ENCODE measurements at places on chromosomes 6 and 20.
A peak's percentile ranks its signal among the peaks of the same experiment; 100 is the strongest.

DNA sequence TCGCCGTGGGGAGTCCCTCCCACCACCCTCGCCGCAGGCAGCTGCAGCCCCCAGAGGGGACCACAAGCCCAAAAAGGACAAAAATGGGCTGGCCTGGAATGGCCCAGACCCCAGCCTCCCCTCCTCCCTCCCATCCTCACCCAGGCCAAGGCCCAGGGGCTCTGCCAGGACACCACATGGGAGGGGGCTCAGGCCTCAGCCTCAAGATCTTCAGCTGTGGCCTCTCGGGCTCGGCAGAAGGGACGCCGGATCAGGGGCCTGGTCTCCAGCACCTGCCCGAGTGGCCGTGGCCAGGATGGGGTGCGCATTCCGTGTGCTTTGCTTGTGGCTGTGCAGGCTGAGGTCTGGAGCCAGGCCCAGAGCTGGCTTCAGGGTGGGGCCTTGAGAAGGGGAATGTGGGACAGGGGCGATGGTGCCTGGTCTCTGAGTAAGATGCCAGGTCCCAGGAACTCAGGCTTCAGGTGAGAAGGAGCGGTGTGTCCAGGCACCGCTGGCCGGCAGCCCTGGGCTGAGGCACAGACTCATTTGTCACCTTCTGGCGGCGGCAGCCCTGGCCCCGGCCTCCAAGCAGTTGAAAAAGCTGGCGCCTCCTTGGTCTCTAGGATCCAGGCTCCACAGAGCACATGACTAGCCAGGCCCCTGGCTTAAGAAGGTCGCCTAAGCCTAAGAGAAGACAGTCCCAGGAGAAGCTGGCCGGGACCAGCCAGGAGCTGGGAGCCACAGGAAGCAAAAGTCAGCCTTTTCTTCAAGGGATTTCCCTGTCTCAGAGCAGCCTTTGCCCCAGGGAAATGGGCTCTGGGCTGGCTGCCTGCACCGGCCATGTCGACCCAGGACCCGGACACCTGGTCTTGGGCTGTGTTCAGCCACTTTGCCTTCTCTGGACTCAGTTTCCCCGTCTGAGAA, 35.2 kb upstream of the MRGBP start:
- no peak for DNase-seq

DNA sequence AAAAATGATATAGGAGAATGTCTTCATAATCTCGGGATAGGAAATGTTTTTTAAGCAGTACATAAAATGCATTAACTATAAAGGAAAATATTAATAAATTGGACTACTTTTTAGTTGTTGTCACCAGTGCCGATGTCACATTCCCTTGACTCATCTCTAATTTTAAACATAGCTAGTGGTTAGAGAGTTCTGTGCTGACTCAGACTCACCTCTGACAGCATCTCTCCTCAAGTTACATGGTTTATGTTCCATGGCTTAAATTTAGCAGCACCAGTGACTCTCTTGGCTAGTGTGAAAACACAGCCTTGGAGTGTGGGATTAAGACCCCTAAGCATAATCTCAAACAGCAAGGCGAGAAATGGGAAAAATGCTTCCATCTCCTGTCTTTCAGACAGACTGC, 311.8 kb upstream of the MMS22L start:
- no peak for DNase-seq

DNA sequence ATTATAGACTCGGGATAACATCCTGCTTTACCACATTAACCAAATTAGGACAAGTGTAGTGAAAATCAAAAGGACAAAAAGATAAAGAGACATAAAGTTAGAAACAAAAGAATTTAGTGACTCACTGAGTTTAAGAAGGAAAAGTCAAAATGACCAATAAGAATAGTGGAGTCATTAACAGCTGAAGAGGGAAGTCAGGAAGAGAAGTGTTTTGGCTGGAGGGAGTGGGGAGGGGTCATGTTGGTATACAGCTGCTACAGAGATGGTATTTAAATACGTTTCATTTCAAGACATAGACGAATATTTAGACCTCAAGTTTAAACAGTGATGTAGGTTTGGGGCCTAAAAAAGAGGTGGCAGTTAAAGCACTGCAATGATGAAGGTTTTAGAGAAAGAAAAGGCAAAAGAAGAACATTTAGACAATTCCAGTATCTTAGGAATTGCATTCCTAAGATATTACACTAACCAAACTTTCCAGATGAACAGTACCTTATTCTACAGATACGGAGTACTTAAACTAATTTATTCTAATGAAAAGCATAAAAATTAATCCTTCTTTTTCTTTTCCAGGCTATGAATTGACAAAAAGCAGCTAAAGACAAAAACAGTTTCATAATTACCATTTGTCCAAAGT, 10.6 kb downstream of the FKBP5 start:
- no peak for DNase-seq

DNA sequence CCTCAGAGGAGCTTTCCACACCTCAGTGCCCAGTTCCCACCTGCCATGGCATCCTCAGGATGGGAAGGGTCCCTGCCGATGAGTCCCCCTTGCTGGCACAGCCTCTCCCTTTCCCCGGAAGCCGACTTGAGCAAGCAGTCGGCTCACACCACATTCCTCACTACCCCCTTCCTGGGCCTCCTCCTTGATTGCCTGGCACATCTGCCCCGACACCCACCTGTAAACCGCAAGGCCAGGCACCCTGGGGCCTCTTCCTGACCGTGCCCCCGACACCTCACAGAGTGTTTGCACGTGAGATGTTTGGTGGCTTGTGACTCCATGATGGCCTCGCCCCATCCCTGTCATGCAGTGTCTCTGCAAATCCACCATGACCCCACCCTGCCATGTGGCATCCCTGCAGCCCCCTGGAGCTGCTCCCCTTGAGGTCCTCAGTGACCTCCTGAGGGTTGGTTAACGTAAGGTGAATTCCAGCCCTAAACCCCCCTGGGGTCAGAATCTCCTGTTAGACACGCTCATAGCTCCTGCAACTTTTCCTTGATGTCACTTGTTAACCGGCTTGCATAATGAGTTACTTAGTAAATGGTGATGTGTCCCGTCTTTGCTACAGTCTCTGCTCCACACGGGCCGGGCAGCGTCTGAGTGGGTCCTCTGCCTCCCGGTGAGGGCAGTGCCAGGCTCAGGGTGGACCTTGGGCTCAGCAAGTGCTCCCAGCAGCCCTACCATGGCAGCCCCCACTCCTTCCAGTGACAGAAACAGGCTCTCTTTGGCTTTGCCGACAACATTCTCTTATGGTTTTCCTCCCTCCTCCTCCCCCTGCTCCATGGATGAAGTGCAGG, 115.9 kb upstream of the FRMD1 start:
- no peak for DNase-seq

GRCh38 chr6:52820198-52820597, 16.6 kb upstream of the GSTA1 start:
- DNase-seq = no peak

DNA sequence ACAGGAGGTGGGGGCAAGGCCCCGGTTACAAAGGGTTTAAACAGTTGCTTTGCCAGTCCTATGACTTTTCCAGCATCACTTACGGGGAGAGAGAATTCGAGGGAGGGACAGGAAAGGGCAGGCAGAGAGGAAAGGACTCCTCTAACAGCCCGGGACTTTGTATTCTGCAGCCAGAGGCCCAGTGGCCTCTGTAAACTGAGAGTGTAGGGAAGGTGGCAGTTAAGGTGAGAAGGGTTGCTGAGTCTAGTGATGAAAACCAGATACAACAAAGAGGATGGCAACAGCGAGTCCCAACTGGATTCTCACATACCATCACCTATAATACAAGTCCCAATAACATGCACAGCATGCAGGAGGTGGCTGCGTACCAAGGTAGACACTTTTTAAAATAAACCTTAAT, 13.5 kb downstream of the PLAGL2 start:
- no peak for DNase-seq

DNA sequence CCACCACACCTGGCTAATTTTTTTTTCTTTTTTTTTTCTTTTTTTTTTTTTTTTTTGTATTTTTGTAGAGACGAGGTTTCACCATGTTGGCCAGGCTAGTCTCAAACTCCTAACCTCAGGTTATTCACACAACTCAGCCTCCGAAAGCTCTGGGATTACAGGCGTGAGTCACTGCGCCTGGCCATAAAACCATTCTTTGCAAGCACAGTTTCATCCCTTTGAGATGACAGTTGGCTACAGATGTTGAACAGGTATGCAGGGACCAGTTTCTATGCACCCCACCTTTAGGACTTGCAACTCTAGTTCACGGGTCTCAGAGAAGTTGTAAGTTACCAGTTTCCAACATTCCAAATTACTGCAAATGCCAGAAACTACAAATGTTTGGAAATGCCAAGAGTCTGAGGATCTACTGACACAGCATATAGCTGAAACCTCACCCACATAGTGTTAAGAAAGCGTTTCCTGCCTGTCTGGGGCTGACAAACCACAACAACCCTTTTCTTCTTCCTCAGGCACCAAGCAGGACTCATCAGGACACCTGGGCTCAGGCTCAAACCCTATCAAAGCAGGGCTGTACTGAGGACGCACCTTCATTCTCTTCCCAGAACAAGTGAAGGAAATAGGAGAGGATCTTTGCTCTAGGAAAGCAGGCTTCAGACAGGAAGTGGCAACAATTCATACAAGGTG, 22.9 kb downstream of the ARHGAP18 start:
- peak; percentile 81 for DNase-seq

- no peak for DNase-seq
Observed at GRCh38 chr6:93827728-93828127, 408.4 kb upstream of the EPHA7 start.

DNA sequence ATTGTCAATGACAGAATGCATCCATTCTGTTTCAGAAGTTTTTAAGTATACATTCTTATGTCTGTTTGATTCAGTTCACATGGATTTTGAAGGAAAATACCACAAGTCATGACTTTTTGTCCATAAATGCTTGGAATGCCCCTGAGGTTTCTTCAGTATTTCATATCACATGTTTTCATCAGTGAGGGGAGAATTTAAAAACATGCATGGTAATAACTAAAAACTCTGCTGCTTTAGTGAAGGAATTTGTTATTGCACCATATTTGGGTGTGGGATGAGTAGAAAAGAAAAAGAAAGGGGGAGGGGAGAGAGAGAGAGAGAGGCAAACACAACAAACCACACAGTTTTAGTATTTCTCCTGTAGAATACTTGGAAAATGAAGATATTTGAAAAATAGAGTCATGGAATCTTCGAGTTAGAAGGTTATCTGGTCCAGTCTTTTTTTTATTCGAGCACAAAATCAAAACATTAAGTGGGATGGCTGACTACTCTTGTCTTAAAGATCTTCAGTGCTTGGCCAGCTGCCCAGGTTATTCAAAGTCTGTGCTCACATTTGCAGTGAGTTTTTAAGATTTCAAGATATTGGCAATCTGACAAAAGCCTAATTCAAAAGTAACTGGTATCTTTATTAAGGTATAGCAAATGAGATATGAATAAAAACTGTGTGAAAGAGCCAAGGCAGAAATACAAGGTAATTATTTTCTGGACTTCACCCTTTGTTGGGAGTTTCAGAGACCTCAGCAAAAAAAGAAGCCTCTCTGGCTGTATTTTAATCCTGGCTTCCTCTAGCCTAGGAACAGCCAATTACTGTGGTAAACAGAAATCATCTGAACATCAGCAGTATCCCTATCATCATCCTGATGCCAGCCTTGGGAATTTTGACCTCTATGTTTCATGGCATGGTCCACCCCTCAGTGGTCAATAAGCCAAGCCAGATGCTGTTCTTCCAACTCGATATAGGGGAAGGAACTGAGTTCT, 687.9 kb upstream of the CITED2 start:
- DNase-seq = no peak

DNA sequence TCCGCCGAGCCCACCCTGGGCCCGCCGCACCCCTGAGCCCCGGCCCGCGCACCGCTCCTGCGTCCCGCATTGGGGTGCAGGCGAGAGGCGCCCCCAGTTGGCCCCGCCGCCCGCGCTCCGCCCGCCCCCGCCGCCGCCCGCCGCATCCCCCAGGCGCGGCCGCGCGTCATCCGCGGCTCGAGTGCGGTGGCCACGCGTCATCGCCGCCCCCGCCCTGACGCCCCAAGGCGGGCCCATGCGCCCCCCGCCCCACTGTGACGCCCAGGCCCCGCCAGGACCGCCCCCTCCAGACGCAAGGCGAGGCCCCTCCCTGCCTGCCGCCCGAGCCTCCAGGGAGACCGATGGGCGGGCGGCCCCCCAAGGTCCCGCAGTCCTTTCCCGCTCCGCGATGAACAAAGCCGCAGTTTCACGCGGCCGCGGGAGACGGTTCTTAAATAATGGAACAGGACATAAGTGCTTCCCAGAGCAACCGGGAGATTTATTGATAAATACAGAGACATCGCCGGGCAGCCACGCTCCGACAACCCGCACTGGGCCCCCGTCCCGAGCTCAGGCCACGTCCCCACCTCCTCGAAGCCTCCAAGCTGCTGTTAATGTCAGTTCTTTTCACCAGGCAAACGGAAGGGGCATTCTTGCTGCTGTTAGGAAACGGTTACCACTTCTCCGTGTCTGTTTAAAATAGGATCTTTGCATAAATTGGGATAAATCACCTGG, at the start of gene ANKRD60:
Gene ANKRD60, minus strand, starts transcription at position 170 of the 714 bp plus-strand sequence. Its CDS starts 0 bp downstream, at position 170.
- no peak for DNase-seq

- DNase-seq = no peak
Observed at GRCh38 chr20:63554361-63555278, 661 bp downstream of the FNDC11 start.

GRCh38 chr6:25229671-25230321, 49.4 kb upstream of the CARMIL1 start:
- no peak for DNase-seq

- DNase-seq = peak; percentile 8
Observed at GRCh38 chr6:69820018-69820417, 23.2 kb upstream of the LMBRD1 start.

DNA sequence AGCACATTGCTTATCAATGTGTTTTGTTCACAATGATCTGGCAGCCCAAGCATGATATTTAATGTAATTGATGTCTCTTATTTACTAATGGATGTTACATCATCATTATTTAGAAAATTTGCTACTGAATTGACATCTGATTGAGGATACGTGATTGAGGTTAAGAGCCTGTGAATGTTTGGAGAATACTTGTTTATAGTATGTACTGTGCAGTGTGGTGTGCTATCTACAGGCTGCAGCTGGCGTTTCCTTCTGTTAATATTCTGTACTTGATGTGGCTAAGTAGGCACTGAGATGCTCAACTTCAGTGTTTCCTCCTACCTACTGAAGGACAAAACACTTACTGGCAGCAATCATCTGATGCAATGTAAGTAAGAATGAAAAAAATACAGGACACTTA, 709.6 kb upstream of the FLRT3 start:
- no peak for DNase-seq

DNA sequence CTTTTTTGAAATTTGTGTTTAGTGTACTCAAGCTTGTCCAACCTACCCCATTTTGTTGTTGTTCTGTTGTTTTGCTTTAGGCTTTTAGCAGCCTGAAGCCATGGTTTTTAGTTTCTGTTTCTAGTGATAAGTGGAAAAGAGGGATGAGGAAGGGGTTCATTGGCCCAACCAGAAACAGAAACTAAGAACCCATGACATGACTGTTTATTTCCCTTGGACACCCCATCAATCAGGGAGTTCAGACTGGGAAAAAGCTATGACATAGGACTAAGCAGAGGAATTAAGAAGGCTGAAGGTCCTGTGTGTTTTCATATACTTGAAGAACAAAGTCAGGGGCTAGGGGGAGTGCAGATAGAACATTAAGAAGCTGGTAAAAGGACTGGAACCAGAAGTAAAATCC, 194.5 kb upstream of the THEMIS start:
- DNase-seq = no peak

All from activated CD4-positive, alpha-beta T cell treated with anti-CD3 and anti-CD28 coated beads, Interleukin-2, Interleukin-6, amounts not matched to agents 100 ng/mL and 50 ng/mL, durations not matched to agents 16 hours and 8 hours (primary cell).